ENCODE measurements at places on chromosomes 3 and 15.

DNA sequence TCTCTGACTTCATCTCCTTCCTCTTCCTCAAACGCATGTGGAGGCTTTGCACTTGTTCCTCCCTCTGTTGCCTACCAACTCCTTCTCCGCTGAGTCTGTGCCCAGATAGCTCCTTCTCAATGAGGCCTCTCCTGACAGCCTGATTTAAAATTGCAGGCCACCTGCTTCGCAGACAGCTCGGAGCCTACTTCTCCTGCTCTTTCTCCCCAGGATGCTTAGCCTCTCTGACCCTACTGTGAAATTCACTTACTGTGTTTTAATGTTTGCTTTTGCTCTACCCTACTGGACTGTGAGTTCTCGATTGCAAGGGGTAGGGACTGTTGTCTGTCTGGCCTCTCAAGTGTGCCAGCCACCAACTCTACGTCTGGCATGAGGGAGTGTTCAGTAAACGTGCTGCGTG lies 83.4 kb downstream of the EEFSEC start:
- H3K4me1 ChIP-seq, result peaks cover 8% of the 10 kb centered on the region
- no peak overlapping the region for H3K4me3 ChIP-seq
- H3K27me3 ChIP-seq, result no peaks in the 10 kb centered on the region
- no peaks in the 10 kb centered on the region for H3K36me3 ChIP-seq
- no peak for DNase-seq

- no peaks in the 10 kb centered on the region for H3K27me3 ChIP-seq
- H3K4me1 ChIP-seq, result no peaks in the 10 kb centered on the region
- no peak overlapping the region for H3K4me3 ChIP-seq
- DNase-seq, result no peak
- H3K27ac ChIP-seq, result no peak overlapping the region
These were observed 28.8 kb upstream of the SHC4 start for GRCh38 chr15:48992545-48992944.

DNA sequence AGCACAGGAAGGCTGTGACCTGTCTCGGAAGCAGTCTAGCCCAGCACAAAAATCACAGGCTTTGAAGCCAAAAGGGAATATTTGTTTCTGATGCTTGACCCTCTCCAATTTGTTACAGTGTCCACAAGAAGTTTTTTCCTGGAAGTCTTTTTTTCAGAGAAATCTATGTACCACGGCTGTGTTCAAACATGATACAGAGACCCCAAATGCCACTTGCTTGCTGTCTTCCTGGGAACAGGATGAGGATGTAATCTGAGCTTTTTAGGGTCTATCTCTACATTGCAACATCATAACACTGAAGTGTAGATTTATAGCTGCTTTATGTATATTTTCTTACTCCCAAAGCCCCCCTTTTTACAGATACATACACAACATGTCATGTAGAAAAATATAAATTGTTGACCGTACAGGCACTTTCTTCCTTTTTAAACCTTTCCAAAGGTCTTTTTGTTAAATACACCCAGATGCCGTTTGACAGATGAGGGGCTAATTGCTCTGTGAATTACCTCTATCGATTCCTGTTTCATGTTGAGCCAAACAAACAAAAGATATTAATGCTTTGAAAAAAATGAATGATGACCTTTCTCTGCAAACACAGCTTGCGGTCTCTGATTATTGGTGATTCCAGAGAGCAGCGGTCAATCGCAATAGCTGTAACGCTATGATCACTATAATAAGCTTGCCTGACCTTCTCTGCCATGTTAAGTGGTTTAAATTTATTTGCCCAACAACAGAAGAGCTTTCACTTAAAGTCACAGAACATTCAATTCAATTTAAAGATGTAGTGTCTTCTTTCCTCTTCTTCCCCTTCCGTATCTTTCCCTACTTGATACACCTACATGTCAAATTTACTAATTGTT lies 875.9 kb upstream of the NR2F2 start:
- no peak overlapping the region for H3K27ac ChIP-seq
- H3K27me3 ChIP-seq, result no peaks in the 10 kb centered on the region
- no peak for DNase-seq
- peaks cover 5% of the 10 kb centered on the region for H3K4me1 ChIP-seq

DNA sequence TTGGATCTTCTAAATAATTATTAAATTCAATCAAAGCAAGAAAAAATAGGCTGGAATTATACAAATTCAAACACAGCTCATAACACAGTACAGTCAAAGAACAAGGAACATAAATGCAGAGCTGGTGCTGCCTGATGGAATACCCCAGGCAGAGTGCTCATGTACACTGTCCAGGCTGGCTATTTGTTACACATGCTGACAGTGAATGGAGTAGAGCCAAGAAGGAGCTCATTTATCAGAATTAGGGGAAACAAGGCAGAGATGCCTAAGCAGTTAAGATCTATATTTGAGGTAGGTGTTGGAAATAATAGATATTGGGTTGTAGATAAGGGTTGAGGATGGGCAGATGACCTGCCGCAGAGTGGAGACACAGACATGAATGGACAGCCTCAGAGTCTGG lies 788.2 kb upstream of the ARPP21 start:
- no peak overlapping the region for H3K27ac ChIP-seq
- no peaks in the 10 kb centered on the region for H3K4me1 ChIP-seq
- no peaks in the 10 kb centered on the region for H3K27me3 ChIP-seq
- H3K36me3 ChIP-seq, result no peaks in the 10 kb centered on the region
- H3K4me3 ChIP-seq, result no peak overlapping the region

DNA sequence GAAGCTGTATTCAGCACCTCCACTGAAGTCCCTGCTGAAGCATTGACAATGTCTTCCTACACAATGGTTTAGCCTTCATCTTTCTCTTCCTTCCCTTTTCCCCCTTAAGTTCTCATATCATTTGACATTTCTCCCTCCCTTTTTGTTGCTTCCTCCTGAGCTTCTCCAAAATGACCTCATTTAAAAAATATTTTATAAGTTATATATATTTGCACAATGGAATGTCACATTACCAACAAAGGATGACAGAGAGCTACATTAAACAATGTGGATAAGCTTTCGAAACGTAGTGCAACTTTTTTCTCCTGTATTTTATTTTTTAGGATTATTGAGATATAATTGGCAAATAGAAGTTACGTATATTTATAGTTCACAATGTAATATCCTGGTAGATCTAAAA lies 13.2 kb upstream of the DLG1 start:
- H3K36me3 ChIP-seq, result no peaks in the 10 kb centered on the region
- no peak overlapping the region for H3K27ac ChIP-seq
- H3K4me3 ChIP-seq, result no peak overlapping the region
- H3K4me1 ChIP-seq, result peaks cover 11% of the 10 kb centered on the region
- no peak for DNase-seq
- no peaks in the 10 kb centered on the region for H3K27me3 ChIP-seq

- H3K4me3 ChIP-seq, result no peak overlapping the region
- DNase-seq, result no peak
- peaks cover 20% of the 10 kb centered on the region for H3K36me3 ChIP-seq
- peaks cover 4% of the 10 kb centered on the region for H3K4me1 ChIP-seq
These were observed 133.5 kb downstream of the ADAMTS9 start for GRCh38 chr3:64554096-64554920.

- no peaks in the 10 kb centered on the region for H3K4me1 ChIP-seq
- H3K27me3 ChIP-seq, result no peaks in the 10 kb centered on the region
- no peak for DNase-seq
- H3K27ac ChIP-seq, result no peak overlapping the region
These were observed 150.6 kb downstream of the RAB11A start for GRCh38 chr15:66019826-66020398.

DNA sequence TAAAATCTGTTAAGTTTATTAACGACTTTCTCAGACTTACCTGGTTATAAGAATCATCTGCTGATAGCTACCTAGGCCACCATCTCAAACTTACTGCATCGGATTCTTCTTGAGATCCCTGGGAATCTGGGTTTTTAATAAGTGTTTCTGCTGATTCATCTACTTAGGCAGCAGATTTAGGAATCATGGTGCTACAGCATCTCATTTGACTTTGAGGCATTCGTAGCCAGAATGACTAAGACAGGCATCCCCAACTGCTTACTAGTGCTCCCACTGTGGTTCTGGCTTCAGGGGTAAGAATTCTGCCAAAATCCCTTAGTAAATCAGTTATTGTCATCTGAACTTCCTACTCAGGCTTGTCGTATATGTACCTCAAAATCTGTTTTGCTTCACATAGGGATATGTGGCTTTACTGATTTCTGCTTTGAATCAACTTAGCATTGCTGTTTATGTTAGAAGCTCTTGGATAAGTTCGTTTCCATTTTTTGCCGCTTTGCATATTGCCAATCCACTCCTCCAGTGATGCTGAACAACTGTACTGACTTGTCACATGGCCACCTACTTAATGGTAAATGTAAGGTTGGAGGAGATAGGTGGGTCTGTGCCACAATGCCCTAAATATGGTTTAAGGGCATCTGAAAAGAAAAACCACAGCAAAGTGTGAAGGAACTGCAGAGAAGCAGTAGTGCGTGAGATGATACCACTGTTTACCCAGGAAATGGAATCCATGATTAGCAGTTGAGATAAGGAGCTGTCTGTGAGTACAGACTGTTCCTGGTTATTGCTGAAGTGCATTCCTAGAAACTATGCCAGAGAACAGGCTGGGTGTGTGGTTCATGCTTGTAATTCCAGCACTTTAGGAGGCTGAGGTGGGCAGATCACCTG lies 60.3 kb downstream of the MAP6D1 start:
- peak overlapping the region; percentile 57 for H3K27ac ChIP-seq
- H3K36me3 ChIP-seq, result no peaks in the 10 kb centered on the region
- no peaks in the 10 kb centered on the region for H3K27me3 ChIP-seq
- H3K4me3 ChIP-seq, result no peak overlapping the region
- no peak for DNase-seq

GRCh38 chr3:125032100-125032643 lies 23.6 kb downstream of the HEG1 start:
- H3K4me1 ChIP-seq, result peaks cover 17% of the 10 kb centered on the region
- no peaks in the 10 kb centered on the region for H3K36me3 ChIP-seq
- no peaks in the 10 kb centered on the region for H3K27me3 ChIP-seq
- H3K27ac ChIP-seq, result no peak overlapping the region

- H3K27me3 ChIP-seq, result no peaks in the 10 kb centered on the region
- no peak for DNase-seq
- no peak overlapping the region for H3K27ac ChIP-seq
- no peaks in the 10 kb centered on the region for H3K4me1 ChIP-seq
These were observed 99.6 kb upstream of the PRR23E start for GRCh38 chr3:127093312-127093711.

DNA sequence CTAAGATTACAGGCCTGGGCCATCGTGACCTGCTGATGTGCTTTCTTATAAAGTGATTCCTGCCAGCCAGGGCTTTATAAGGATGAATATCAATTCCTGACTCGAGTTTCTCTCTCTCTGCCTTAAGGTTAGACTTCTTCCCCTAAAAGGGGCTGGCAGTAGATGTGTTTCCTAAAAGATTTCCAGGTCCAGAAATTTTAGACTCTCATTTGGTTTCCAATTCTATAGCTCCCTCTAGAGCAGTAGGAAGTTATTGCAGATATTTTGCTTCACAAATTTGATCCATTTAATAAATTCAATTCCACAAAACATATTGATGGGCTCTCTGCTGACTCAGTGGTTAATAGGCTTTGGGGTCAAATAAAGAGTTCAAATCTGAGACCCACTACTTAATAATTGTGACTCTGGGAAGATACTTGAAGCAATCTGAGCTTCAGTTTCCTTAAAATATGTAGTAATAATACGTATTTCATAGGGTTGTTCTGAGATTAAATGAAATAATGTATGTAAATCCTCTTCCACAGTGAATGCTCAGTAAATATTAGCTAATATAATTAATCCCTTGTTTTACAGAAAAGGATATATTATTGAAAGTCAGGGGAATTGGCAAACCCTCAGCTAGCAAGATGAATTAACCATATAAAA lies 2.1 kb downstream of the TRIM69 start:
- no peaks in the 10 kb centered on the region for H3K27me3 ChIP-seq
- DNase-seq, result no peak
- no peaks in the 10 kb centered on the region for H3K36me3 ChIP-seq
- no peaks in the 10 kb centered on the region for H3K4me1 ChIP-seq

DNA sequence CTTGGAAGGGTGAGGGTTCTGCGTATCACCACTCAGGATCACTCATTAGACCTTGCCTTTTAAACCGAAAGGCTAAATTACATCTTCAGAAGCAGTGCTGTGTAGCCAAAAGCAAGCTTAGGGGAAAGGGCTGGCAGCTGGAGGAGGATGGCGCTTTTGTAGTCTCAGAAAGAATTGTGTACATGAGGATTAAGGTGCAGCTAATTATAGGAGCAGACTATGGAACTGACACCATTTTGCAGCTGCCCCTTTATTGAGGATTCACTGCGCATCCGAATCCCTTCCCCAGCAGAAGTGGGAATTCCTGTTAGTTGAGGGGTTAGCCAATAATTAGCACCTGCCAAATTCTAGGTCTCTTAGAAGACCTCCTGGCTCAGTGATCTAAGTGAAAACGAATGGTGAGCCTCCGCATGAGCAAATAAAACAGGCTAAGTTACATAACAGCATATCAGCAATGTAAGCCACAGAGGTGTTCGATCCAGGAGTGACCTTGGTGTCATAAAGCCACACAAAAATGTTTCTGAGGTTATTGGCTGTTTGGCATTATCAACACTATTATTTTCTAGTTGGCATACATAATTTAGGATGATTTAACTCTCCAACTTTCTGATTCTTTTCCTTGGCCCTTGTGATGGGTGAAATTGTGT lies 42.6 kb upstream of the SEMA6D start:
- H3K4me1 ChIP-seq, result peaks cover 4% of the 10 kb centered on the region
- H3K36me3 ChIP-seq, result no peaks in the 10 kb centered on the region
- H3K27ac ChIP-seq, result no peak overlapping the region
- no peaks in the 10 kb centered on the region for H3K27me3 ChIP-seq
- DNase-seq, result no peak
- H3K4me3 ChIP-seq, result no peak overlapping the region

DNA sequence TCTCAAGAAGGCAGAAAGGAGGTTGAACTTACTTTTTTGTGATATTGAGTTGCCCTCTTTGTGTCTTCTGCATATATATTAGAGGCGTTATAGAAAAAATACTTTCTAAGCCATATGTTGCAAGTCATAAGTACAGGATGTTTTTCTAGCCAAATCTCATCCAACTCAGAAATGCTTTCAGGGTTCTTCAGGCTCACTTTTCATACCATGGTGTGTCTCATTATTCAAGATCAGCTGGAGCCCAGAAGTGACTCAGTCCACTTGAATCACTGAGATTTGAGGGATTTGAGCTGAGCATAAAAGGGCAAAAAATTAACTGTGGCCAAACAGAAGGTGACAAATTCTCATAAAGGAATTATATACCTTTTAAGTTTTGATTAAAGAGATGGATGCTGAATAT lies 157.3 kb downstream of the WNT5A start:
- no peaks in the 10 kb centered on the region for H3K4me1 ChIP-seq
- no peak for DNase-seq
- no peaks in the 10 kb centered on the region for H3K36me3 ChIP-seq
- H3K27me3 ChIP-seq, result no peaks in the 10 kb centered on the region

DNA sequence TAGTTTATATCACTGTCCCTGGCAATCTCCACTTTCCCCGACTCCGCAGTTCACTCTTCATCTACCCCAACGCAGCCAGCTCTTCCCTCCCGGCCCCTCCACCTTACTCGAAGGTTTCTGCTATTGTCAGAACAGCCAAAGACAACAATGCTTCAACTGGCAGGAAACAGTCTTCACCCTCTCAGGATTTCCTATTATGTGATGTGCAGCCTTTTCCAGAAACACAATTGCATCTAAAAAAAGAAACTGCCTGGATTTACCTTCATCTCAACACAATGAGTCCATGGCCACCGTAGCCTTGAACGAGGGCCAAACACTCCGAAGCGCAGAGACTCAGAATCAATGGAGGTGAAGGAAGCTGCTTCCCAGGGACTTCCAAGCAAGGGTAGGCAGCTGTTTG lies 182.1 kb upstream of the TSC22D2 start:
- DNase-seq, result no peak
- no peaks in the 10 kb centered on the region for H3K27me3 ChIP-seq
- no peak overlapping the region for H3K4me3 ChIP-seq
- no peaks in the 10 kb centered on the region for H3K36me3 ChIP-seq
- H3K4me1 ChIP-seq, result peaks cover 3% of the 10 kb centered on the region
- H3K27ac ChIP-seq, result peak overlapping the region; percentile 23
